ENCODE measurements at places on chromosomes 7 and 10.
A peak's percentile ranks its signal among the peaks of the same experiment; 100 is the strongest.

DNA sequence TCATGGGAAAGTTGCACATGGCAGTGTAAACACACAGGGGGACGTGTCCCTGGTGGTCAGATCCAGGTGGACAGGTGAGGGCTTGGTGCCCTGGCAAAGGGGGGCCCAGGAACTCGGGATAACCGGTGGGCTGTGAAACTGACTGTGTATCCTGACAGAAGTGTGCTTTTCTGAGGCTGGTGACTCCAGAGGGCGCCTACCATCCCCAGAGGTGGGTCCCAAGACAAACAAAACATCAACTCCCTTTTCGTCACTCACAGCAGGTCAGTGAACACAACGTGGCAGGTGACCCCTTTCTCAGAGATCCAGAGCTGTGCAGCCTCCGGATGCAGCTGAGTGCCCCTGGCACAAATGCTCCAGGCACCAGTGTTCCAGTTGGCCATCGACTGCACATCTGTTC lies 56.0 kb upstream of the DDC start:
- no peak for DNase-seq

GRCh38 chr10:133335246-133336117 lies 1.2 kb downstream of the CALY start:
- peak; percentile 41 for DNase-seq

DNA sequence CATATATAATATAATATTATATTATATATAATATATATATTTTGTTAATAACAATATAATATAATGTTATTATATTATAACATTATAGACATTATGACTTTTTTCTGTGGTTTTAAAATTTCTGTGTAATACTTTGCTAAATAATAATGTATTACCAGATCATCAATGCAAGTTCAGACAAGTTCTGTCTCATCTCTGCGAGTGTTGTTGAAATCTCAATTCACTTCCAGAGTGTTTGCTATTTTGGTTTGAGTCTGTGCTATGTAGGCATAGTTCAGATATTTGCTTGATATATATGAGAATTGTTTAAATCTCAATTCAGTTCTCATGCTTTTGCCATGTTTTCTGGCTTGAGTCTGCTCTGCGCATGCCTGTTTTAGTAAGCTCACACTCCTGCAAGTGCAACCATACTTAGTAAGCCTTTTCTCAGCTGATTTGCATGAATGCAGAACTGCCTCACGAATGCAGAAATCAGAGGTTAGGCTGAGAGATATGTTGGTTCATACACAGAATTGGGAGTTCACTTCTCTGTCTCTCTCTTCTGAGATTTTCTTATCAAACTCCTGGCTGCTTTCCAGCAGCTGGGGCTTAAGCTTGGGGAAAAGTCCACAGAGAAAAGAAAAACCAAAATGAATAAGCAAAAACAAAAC lies 830.2 kb upstream of the SORCS1 start:
- no peak for DNase-seq

- no peak for DNase-seq
These were observed 52.0 kb downstream of the MMRN2 start for GRCh38 chr10:86905429-86905828.

GRCh38 chr7:140478246-140479061 lies 851 bp downstream of the MKRN1 start:
- peak; percentile 18 for DNase-seq

DNA sequence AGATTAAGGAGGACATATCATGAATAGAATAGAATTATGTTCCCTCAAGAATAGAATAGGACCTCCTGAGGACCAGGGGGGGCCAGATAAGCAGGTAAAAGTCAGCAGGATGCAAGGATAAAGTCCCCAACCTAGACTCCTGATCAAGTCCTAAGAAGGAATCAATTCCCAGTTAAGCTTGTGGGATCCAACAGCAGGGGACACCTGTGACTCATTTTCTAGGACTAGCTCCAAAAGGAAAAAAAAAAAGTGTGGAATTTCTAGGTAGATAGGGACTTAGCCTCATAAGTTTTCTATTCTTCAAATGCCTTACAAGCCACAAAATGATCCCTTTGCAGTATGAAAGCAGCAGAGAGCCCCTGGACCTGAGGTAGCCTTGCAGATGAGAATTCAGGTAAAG lies 336.2 kb downstream of the WDR11 start:
- DNase-seq: no peak

All from stimulated activated CD4-positive, alpha-beta T cell treated with anti-CD3 and anti-CD28 coated beads, TNF-alpha, amount 100 ng/mL, for 4 hours (primary cell).